ENCODE measurements at places on chromosomes 12 and 14.

DNA sequence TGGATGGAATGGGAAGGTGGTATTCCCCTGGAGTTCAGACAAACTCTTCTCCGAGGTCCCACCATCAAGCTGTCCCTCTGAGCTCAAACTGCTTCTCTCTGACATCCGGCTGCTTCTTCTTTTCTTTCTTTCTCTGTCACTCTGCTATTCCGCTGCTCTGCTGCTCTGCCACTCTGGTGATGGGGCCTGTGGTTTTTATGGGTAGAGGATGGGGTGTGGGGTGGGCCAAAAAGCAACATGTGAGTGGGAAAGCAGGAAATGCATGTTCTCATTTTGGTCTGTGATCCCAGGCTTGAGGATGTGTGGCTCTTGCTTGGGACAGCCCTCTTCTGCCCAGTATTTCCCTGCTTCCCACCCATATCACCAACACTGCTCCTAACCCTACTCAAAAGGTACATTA lies 30.6 kb downstream of the CLECL1 start:
- no peak for DNase-seq

DNA sequence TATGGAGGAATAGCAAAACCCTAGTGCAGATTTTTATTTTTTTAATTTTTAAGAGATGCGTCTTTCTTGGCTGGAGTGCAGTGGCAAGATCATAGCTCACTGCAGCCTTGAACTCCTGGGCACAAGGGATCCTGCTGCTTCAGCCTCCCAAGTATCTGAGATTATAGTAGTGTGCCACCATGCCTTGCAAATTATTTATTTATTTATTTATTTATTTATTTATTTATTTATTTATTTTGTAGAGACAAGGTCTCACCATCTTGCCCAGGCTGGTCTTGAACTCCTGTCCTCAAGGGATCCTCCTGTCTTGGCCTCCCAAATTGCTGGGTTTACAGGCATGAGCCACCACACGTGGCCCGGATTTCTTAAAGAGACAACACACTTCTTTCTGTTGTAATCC lies 1158.8 kb downstream of the AACS start:
- DNase-seq = no peak

DNA sequence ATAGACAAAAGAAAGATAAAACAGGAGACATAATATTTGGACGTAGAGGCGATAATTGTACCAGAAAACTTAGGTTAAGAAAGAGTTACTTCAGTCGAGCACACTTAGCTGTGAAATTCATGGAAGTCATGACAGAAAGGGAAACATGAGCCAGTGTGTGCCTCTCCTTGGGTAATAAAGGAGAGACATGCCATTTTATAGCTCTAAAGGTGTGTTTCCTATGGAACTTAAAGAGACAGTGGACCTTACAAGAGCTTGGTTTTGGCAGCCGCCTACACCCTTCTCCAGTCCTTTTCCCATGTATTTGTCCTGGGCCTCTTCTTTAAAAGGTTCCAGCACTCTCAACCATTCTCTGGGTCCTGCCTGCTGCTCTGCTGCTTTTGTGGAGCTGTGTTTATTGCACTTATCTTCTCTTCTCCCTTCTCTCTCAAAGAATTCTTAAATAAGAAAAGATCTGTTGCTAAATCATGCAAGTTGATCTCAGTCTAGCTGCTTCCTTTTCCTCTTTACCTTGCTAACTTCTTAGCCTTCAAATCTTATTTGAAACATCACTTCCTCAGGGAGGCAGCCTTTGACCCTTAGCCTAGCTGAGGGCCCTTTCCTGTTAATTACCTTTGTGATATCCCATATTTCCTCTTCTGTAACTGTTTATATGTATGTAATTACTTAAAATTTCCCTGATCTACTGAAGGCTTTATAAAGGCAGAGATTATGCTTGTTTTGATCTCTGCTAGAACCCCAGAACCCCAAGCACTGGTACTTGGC lies 81.8 kb upstream of the EVL start:
- no peak for DNase-seq

- DNase-seq = no peak
Observed at GRCh38 chr14:24422694-24423601, 6.5 kb downstream of the CBLN3 start.

DNA sequence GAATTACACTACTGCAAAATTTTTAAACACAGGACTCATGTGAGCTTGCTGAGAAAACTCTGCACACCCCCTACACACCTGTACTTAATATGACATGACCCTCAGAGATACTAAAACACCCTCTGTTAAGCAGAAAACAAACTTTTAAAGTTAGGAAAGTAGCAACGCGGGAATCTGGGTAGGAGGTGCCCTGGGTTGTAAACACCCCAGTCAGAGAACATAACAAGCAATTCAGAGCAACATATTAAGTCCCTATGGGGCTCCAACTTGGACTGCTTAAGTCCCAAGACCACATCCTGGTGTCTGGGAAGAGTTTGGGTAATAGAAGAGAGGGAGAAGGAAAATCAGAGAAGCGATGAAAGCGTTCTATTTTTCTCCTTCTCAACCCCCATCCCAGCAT lies 1.2 kb downstream of the ATF7 start:
- peak; percentile 55 for DNase-seq

All from pons (tissue), 1 donor.